Omental fat pad (tissue), 4 donors: ENCODE measurements at places on chromosomes 3 and 15.
A peak's percentile ranks its signal among the peaks of the same experiment; 100 is the strongest.

GRCh38 chr3:16174026-16174355 is 489 bp upstream of the GALNT15 start:
- no peak for DNase-seq

- no peak for DNase-seq
These were observed 132.2 kb downstream of the ASB7 start for GRCh38 chr15:100734586-100734985.

- peak; percentile 25 for DNase-seq
These were observed 111.6 kb downstream of the RAB11A start for GRCh38 chr15:65980824-65981456.

DNA sequence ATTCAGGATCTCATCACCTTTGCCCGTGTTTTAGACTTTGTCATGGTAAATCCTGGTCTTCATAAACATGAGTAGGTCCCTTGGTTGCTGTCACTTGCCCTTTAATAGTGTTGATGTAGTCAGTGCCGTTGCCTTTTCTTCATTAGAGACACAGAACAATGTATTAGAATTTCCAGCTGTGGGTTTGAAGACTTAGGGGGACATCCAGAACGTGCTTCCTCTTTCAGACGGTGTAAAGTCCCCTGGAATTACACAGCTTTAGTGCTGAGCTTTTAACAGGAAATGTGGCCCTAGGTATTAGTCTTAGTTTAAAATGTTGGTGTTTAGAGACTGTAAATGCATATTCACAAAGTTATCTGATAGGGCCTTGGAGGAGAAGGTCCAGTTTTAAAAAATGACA is 8.8 kb upstream of the LRCH3 start:
- DNase-seq: no peak

DNA sequence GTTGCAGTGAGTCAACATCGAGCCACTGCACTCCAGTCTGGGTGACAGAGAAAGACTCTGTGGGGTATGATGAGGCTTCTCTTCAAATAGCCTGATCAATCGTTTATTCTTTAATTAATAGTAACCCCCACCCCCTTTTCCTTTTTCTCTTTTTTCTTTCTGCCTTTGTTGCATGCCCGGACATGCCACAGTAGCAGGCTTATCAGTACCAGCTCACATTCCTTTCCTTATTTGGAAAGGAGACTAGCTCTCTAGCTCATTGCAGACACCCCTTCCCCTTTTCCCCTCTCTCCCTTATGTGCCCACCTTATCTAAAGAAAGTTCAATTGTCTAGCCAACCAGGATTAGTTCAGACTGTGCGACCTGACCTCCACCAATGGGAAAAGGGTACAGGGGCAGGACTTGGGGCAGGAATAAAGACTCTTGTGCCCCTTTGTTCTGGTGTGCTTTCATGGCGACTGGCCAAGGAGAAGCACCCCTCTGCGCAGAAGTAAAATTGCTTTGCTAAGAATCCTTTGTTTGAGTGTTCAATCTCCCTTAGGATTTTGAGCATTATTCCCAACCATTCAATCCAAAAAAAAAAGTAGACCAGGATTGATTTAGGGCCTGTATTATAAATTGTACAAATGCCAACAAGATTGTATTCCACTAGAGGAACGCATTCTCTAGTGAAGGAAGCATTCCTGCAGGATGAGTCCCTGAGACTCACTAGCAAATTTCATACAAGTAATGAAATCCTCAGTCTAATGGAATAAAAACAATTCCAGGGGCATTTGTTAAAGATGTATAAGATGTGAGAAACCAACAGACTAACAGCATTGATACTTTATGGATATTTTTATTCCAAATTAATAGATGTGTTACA is 95.8 kb upstream of the SNRPN start:
- DNase-seq: no peak

- no peak for DNase-seq
These were observed 1433.9 kb upstream of the CADM2 start for GRCh38 chr3:83524901-83525300.

DNA sequence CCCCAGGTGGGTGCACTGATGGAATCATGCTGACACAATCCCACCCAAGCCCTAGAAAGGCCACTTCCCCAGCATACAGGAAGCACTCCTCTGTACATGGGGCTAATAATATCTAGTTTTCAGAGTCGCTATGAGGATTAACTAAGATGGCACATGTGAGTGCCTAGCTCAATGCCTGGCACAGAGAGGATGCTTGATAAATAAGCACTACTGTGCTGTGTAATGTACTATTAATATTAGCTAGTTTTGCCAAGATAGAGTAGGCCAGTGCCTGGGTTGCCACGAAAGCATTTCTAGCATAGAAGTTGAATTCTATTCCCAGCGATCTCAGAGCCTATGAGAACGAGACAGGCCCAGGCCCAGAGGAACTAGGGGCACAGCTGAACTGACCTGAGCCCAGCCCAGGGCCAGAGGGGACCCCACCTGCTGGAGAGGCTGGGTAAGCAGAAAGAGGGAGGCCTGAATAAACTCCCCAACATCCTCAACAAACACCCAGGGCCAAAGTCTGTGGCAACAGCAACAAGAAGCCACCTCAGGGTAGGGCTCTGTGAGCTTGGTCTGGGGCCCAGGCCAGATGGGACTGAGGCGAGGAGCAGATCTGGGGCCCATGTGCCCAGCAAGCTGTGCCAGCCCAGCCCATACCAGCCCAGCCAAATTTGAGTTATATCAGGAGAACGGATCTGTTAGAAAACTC is 7.6 kb upstream of the SEMA7A start:
- no peak for DNase-seq

DNA sequence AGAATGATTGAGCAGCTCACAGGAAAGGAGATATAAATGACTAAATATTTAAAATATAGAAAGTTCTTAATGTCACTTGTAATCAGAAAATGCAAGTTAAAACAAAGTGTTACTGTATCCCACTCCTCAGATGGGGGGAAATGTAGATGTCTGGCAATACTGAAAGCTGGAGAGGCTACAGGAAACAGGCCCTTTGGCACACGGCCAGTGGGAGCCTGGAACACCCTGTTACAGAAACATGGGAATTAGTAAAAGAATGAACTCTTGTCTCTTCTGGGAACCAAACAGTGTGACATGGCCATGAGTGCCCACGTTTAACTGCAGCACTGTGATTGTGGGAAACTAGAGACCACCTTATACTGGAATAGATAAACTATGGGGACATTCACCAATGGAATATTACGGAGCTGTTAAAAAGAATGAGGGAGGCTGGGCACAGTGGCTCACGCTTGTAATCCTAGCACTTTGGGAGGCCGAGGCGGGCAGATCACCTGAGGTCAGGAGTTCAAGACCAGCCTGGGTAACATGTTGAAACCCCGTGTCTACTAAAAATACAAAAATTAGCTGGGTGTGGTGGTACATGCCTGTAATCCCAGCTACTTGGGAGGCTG is 50.2 kb downstream of the CDCP1 start:
- no peak for DNase-seq

DNA sequence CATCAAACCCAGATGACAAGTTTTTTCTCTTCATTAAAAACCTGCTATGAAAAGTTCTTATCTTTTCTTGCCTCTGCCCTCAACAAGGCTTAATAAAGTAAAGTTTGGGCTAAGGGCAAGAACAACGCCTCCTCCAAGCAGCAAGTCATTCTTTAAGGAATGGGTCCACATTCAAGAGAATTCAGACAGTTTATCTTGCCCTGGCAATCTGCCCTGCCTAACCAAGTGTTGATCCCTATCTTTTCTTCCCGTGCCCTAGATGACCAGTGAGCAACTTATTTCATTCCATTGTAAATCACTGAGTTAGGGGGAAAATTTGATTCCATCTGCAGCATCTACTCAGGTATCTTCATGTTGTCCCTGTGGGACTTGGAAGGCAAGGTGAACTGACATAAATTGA is 370.3 kb upstream of the DPPA4 start:
- no peak for DNase-seq

- no peak for DNase-seq
These were observed 29.5 kb downstream of the PRICKLE2 start for GRCh38 chr3:64195789-64196188.

GRCh38 chr3:71074423-71074822 is 509.1 kb downstream of the FOXP1 start:
- DNase-seq: no peak

- DNase-seq: no peak
These were observed 38.1 kb downstream of the OXNAD1 start for GRCh38 chr3:16303037-16303575.

GRCh38 chr3:121994551-121994950 is 27.5 kb downstream of the ILDR1 start:
- no peak for DNase-seq

- DNase-seq: no peak
These were observed 14.6 kb upstream of the TFRC start for GRCh38 chr3:196096382-196096953.

DNA sequence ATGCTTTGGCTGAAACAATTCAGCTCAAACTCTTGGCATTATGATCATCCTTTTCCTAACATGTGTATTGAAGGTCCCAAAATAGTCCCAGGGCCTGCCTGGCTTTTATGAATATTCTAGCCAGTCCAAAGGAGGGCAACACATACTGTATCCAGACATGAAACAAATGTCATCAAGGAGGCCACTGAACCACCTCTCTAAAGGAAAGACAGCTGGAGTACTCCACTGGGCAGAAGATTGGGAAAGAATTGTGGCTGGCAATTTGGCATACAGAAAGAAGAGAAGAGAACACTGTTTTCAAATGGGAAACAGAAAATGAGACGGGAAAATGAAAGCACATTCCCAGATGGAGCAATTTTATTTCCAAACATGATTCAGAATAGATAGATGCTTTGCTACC is 80.6 kb downstream of the NCEH1 start:
- no peak for DNase-seq

DNA sequence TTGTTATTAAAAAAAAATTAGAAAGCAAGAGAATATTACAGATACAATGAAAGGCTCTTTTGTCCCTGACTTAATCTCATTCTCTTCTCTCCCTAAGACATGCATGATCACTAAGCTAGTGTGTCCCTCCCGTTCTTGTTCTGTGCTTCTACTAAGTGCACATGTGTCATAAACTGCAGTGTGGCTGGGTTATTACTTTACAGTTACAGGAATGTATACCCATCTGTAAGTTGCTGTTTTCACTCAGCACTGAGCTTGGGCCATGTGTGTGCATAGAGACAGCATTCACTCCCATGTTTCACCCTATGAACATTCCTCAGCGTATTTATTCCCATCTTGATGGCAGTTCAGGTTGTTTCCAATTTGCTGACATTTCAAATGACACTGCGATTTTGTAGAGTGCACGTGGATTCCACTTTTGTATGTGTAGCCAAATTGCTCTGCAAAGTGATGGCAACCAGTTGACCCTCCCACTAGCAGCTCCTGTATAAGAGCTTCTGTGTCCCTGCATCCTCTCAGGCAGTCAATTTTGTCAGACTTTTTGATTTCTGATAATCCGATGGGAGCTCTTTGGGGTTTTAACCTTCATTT is 145.8 kb upstream of the UBE2E1 start:
- DNase-seq: no peak

GRCh38 chr15:75479670-75480069 is 28.2 kb upstream of the SIN3A start:
- DNase-seq: no peak

DNA sequence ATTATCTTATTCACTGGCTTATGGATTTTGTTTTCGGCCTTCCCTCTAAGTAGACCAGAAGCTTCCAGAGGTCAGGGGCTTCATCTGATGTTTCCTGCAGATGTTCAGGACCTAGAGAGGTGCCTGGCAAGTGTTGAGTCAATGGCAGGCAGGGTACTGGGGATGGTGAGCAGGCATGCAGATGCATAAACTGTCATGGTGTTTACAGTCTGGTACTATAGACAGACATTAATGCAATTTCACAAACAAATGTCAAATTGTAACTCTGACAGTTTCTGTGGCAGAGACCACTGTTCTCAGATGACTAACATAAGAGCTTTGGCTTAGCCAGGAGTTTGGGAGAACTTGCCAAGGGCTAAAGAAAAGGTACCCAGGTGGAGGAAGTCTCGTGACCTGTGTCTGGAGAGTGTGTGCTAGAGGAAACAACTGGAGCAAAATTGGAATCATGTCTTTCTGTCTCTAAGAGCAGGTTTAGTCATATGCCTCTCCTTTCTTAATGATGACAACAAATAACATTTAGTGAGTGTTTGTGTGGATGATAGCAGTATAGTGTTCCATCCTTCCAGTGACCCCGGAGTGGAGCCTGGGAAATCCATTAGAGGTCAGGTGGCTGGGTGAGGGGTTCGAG is 53.7 kb upstream of the TRAK1 start:
- no peak for DNase-seq

GRCh38 chr3:13060341-13060910 is 12.8 kb downstream of the IQSEC1 start:
- DNase-seq: no peak

DNA sequence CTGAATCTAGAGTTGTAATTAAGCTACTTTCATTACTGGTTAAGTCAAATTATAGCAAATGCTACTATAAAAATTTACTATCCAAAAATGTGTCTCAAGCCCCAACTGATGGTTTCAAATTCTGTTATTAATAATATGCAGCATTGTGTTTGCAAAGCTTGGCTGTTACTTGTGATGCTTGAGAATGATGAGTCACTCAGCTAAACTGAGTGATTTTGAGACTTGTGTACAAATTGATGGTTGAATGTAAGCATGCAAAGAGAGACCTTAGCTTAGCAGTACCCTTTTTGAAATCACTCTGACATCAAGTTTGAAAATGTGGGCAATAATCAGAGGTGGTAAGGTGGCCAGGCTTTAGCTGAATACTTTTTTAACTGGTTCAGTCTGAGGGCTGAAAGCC is 27.6 kb downstream of the OPA1 start:
- no peak for DNase-seq

- DNase-seq: no peak
These were observed 102.4 kb upstream of the RASGRP1 start for GRCh38 chr15:38666865-38667510.

DNA sequence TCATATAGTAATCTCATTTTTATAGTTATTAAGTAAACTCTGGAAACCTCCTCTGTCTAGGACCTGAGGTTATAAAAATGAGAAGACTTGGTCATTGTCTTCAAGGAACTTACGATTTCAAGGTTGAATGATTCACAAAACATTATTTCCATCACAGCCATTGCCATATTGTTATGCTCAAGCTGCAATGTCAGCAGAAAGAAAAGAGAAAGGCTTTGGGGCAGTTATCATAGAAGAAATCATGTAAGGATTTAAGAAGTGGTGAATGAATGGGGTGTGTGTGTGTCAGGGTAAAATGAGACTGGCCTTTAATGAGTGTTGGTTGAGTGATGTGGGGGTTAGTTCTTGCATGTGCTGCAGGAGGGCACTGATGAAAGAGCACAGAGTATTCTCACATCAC is 346.8 kb downstream of the SQOR start:
- DNase-seq: no peak

DNA sequence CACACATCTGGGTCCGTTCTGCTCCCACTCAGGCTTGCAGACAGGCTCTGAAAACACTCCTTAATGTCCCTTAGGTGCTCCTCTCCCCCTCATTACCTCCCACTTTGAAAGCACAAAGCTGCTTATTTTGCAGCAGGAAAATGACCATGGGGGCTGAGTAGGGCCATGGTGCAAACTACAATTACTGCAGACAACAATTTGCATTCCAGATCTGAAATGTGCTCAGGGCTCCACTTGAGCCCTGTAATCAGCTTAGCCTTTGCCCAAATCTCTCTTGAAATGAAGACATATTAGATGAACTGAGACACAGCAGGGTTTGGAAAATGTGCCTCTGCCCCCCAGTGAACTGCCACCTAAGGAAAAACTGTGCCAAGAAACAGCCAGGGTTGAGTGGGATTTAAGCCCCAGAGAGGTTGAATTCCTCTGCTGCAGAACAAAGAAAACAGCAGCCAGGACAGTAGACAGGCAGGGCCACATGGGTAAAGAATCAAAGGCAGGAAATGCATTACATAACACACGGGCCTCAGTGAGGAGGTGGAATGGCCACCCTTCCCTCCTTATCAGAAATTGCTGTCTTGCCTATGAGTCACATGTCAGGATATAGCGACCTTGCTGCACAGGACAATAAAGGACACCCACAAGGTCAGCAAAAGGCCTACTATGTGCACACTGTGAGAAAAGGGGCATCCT is 126.8 kb upstream of the ARHGEF3 start:
- no peak for DNase-seq
